Endothelial cell of umbilical vein (primary cell): ENCODE measurements at places on chromosomes 4 and X. TPM values are rescaled to one million over a fixed set of nuclear protein-coding genes. Genes with fewer than 3 reads are reported as not detected.

DNA sequence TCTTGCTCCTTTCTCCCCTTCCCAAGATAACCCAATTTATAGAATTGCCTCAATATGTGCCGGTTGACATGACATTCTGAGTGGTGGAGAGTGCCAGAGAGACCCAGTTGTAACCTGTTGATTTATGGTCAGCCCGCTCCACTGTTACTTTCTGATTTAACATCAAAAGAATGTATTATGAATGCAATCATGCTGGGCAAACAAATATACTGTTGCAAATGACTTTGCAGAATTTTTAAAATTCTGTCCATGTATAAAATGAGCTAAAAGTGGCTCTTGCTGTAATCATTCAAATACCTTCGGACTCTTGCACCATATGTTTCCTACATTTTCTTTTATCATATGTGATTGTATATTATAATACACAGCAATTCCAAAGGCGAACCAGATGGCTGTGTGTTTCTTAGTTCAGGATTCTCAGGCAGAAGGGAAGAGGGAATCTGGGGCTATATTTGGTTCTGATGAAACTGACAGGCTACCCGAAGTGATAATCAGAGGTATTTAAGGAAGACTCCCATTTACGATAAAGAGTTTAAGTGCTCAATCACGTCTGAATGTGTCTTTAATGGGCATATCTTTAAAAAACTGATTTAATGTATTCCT is 131.7 kb downstream of the CLCN4 start:
- no peak for DNase-seq

GRCh38 chr4:133154725-133155124 is 5.6 kb downstream of the PCDH10 start:
- peak; percentile 65 for DNase-seq

Gene EREG
- polyA plus RNA-seq: not detected in 2 replicates

Gene TMSB15B
- 12.1 and 14.5 TPM in 2 replicates for polyA plus RNA-seq

- peak; percentile 67 for DNase-seq
Measured at GRCh38 chr4:87375719-87376291, 15.2 kb downstream of the HSD17B11 start.

GRCh38 chr4:37890801-37891259 is at the start of gene TBC1D1:
TSS of gene TBC1D1 (plus strand) at chr4:37891084. CDS start at chr4:37902096, 11,012 bp downstream.
- no peak for DNase-seq

GRCh38 chr4:158605393-158605792 is 66.3 kb downstream of the C4orf46 start:
- no peak for DNase-seq

DNA sequence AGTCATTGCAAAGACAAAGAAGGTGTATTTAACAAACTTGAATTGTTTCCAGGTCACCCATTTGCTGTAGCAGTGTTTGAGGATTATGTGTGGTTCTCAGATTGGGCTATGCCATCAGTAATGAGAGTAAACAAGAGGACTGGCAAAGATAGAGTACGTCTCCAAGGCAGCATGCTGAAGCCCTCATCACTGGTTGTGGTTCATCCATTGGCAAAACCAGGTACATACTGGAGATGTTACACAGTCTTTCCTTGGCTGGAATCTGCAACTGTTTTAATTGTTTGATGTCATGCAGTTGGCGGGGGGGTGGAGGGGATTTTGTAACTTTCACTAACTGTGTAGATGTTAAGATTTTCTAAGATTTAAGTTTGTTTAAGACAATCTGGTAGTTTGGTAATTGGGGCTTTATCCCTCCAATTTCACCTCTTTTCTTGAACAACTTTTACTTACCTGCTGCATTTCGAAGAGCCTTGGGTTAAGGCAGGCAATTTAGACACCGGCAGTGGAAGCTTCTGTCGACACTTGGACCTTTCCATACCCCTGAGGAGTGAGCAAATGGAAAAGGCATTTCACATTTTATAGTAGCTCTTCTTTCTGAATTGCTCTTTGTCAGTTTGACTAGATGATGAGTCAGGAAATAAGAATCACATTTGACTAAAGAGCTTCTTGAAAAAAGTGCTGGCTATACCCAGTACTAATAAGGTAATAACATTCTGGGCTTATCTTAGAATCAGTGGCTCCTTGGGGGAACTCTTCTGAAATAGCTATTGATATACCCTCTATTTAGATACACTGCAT is 67.4 kb downstream of the EGF start:
- no peak for DNase-seq

- peak; percentile 4 for DNase-seq
Measured at GRCh38 chr4:7124689-7125442, 57.0 kb upstream of the GRPEL1 start.

DNA sequence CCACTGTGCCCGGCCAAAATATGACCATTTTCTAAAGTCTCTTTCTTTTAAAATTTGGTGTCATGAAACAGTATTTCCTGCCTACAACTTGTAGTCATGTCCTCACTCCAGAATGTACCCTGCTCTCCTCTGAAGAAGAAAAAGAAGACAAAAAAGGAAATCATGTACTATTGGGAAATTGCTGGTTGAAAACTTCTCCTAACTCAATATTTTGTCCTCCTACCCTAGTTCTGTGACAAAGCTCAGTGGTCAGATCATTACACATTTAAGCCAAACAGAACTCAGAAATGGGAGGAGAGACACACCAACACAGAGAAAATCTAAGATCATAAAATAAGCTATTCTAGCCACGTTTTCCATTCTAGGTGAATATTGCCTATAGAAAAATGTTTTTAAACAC is 127.7 kb downstream of the IRF2 start:
- no peak for DNase-seq

DNA sequence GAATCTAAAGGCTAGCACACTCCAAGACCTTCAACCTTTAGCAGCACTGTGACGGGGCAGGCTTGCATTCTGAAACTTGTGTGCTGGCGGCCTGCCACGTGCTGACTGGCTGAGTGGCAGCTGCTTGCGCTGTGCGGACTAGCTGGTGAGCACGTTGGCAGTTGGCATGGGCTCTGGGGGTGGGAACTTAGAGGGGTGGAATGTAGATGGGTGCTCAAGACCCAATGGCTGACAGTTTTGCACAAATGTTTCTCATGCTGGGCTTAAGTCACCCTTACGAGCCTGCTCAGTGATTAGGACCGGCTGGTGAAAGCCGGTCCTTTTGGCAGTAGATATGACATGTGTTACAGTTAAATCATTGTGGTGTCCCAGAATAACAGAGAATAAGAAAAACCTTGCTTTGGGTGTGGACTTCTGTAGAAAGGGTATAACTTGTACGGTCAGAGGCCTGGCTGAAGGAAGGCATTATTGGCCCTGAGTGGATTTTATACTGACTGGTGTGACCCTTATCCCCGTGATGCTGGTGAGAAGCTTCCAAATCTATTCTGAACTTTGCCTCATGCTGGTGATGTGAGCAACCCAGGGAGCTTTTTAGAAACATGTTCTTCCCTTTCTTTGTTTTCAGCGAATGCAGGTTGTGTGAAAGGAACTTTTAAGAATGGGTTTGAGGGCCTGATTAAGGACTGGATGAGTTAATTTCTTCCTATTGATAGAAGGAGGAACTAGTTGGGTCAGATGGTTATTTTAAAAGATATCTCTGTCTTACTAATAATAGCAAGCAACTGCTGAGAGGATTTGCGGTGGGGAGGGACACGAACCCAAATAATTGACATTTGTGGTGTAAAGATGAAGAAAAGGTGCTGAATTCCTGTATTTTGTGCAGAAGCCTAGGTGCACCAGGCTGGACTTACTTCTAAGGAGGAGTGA is 107.4 kb upstream of the SLC4A4 start:
- DNase-seq: no peak

DNA sequence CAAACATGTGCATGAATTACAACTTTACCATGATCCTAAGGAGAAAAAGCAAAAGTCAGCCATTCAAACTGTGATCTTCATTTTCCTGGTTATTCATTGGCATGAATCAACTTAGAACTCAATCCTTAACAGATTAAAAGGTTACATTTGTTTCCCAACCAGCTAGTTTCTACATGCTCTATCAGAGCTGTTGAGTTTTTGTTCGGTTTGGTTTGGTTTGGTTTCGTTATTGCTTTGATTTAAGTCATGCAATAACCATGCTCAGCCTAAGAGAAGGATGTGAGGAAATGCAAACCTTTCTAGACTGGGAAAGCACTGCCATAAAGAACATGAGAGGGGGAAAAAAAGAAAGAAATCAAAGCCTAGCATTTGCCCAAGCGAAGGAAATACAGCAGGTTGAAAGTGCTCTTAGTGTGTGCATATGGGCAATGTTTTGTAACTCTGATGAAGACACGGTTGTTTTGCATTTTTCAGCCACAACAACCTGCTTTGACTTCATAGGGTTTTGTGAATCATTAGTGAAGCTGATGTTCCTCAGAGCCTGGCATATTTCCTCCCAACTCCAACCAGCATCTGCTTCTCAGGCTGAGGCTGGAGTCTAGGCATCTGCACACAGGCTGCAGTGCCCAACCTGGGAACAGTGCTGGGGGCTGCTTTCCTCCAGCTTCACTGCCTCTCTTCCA is 234.3 kb downstream of the ZNF674 start:
- no peak for DNase-seq

Gene PNCK
- 0.12 and 0.37 TPM in 2 replicates for polyA plus RNA-seq

GRCh38 chr4:38015886-38016515 is 55.8 kb downstream of the PTTG2 start:
- DNase-seq: no peak

GRCh38 chr4:151901631-151902030 is 140.8 kb upstream of the GATB start:
- DNase-seq: no peak

DNA sequence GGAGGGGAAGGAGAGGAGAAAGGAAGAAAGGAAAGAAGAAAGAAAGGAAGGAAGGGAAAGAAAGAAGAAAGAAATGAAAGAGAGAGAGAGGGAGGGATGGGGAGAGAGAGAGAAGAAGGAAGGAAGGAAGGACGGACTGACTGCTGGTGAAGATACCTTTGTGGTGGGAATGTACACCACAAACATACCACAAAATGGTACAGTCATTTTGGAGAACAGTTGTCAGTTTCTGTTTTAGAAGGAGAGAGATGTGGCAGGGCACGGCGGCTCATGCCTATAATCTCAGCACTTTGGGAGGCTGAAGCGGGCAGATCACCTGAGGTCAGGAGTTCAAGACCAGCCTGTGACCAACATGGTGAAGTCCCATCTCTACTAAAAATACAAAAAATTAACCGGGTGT is 40.0 kb upstream of the SHISA3 start:
- no peak for DNase-seq

Gene VMA21
- polyA plus RNA-seq: 11.6 and 12.7 TPM in 2 replicates

Gene BTK
- 0.11 and 0.21 TPM in 2 replicates for polyA plus RNA-seq

DNA sequence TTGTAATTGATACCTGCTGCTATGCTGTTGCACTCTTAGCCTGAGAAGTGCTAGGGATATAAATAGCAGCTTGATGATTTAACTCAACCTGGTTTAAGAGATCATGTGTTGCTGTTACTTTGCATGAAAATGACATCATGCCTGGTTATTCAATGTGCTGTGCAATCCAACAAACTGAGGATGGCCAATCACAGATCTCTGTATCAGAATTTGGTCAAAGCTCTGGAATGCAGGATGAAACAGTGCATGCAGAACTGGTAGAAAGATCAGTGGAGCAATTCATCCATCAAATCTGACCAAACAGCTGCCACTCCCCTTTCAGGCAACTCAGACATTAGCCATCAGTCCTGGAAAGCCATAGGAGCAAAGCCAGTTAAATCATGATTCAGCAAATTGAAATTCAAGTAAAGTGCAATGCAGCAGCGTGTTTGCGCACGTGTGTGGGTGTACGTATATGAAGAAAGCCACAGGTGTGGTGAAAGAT is 160.3 kb upstream of the RASGEF1B start:
- DNase-seq: no peak

DNA sequence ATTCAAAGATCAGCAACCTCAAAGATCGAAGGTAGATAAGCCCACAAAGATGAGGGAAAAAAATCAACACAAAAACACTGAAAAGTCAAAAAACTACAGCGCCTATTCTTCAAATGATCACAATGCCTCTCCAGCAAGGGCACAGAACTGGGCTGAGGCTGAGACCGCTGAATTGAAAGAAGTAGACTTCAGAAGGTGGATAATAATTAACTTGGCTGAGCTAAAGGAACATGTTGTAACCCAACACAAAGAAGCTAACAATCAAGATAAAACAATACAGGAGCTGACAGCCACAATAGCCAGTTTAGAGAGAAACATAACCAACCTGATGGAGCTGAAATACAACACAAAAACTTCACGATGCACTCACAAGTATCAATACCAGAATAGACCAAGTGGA is 231.1 kb downstream of the STPG2 start:
- DNase-seq: no peak

Gene CYSLTR1
- not detected in 2 replicates for polyA plus RNA-seq

DNA sequence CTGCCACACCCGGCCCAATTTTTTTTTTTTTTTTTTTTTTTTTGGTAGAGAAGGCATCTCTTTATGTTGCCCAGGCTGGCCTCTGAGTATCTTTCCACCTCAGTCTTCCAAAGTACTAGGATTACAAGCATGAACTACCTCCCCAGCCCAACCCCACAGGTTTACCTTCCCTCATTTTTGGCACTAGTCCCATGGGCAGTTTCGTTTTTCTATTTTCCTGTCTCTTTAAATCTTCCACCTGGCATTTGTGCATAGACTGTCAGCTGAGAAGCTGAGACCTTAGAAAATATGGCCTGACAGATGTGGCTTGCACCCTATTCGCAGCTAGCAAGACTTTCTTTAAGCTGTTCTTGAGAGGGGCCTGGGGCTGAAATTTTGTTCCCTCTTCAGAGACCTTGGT is 27.9 kb downstream of the TNIP2 start:
- DNase-seq: no peak

- no peak for DNase-seq
Measured at GRCh38 chr4:114209584-114209983, 230.1 kb upstream of the ARSJ start.

DNA sequence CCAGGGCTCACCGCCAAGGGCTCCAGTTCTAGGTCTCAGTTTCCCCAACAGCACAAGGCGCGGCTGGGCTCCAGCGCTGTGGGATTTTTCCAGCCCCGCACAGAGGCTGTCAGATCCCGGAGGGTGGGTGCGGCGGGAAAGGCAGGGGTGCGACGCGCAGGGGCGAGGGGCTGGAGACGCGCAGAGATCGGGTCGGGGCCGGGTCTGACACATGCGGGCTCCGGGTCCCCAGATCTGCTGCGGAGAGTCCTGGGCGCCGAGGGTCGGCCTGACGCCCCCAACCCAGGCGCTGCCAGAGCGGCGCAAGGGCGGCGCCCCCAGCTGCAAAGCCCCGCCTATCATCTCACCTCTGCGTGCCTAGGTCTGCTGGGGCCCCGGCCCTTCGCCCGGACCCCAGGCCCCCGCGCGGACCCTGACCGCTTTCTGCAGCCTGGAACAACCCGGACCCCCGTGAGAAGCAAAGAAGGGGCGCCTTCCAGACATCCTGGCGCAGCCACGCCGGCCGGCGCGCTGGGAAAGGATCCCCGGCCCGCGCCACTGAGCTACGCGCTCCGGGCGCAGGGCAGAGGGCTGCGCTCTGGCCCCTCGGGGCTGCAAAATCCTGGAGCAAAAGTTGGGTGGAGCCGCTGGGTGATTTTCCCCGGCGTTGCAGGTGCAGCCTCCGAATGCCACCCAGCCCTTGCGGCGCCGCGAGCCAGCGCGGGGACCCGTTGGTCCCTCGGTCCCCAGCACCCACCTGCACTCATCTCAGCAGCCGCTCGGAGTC is 486 bp downstream of the ABLIM2 start:
- no peak for DNase-seq

Gene IL13RA1
- 32.8 and 40.7 TPM in 2 replicates for polyA plus RNA-seq

- DNase-seq: no peak
Measured at GRCh38 chr4:119197772-119198212, 14.7 kb upstream of the USP53 start.
